Suppressor macrophage treated with lipopolysaccharide for 4 hours (primary cell): ENCODE measurements at places on chromosomes 7 and 10.

- DNase-seq = no peak
Measured at GRCh38 chr10:22464966-22465629, 119.8 kb downstream of the SPAG6 start.

- DNase-seq = no peak
Measured at GRCh38 chr10:97217299-97217698, 31.5 kb upstream of the SLIT1 start.

- no peak for DNase-seq
Measured at GRCh38 chr7:2154121-2154520, 78.6 kb downstream of the MAD1L1 start.

GRCh38 chr7:80885757-80886156 is 33.1 kb downstream of the SEMA3C start:
- no peak for DNase-seq

GRCh38 chr10:52961323-52961722 is 188.7 kb upstream of the MBL2 start:
- DNase-seq = no peak

GRCh38 chr10:105679781-105680180 is 1038.7 kb downstream of the SORCS3 start:
- DNase-seq = no peak

- DNase-seq = no peak
Measured at GRCh38 chr7:92714280-92714679, 122.1 kb downstream of the CDK6 start.

GRCh38 chr7:108063520-108063933 is 60.6 kb upstream of the LAMB1 start:
- DNase-seq = peak; percentile 4

DNA sequence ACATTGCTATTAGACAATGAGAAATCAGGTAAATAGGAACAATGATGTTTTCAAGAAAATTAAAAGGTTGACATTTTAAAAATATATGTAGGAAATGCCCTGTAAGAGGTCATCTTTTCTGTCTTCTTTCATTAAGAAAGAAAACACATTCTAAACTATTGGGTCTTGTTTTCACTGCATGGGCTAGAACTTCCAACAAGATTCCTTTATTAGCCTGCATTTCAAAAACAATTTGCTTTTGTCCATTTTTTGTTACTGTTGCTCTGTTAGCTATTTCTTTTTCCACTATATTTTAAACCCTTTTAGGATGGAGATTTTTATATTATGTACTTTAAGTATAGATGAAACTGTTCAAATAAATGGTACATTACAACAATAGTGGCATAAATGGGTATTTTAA is 9.2 kb downstream of the REEP3 start:
- no peak for DNase-seq

DNA sequence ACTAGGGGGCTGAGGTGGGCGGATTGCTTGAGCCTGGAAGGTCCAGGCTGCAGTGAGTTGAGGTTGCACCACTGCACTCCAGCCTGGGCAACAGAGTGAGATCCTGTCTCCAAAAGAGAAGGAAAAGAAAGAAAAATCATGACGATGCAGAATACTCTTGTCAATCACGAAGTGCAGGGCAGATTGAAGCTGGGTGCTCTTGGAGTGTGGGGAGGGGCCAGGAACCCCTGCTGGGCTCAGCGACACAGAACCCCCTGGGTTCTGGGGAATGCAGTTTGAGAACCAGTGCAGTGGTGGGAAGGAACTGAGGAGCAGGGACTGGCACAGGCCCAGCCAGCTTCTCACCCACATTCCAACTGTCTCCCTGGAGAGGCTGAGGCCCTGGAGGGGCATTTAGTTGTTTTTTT is 10.8 kb upstream of the INTS1 start:
- DNase-seq = no peak

DNA sequence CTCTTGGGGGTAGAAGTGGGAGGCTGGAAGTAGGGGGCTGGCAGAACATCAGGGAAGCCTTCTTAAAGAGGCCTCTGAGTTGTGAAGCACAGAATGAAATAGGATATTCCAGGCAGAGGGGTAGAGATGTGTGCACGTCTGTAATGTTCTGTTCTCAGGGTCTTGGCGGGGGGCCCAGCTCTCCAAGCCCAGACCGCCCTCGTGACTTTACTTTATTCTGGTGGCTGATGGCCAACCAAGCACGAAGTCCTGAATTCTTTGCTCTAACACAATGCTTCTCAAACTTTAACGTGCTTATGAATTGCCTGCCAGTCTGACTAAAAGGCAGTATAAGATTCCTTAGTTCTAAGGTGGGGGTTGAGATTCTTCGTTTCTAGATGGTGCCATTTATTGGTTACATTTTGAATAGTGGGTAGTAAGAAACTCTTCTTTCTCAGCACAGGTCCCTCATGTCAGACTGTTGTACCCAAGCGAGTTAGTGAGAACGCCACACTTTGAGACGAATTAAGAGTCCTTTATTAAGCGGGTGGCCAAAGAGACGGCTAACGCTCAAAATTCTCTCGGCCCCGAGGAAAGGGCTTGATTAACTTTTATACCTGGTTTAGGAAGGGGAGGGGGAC is 8.2 kb downstream of the PRXL2A start:
- no peak for DNase-seq

DNA sequence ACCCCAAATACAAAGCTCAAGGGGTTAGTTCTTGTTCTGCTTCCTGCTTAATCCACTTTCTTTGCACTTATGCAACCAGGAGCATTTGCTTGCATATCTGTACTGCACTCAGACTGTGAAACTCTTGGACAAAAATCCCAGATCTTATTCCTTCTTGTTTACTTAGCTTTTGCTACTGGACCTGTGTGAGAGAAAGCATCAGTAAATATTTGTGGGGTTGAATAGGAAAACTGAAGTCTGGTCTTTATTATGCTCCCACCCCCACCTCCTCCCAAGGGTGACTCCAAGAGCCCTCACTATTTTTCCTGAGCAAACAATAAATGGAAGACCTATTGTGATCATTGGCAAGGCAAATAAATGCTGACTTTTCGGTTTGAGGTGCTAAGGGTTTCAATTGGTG is 57.1 kb upstream of the VSTM2A start:
- DNase-seq = no peak

DNA sequence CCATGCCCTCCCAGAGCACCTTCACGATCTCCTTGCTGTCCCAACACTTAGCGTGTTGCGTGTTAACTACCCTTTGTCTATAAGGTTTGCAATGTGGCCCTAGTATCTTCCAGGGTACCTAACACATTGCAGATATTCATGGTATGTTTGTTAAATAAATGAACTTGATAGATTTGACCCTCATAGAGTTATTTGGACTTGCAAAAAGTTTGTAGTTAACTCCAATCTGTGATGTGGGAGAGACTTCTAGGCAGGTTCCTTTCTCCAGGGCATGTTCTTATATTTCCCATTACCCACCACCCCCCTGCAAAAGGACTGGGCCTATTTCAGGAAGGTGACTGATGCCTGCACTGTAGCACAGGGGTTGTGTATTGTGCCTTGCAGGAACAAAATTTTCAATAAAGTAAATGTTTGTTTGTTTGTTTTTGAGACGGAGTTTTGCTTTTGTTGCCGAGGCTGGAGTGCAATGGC is 612 bp downstream of the HILPDA start:
- DNase-seq = no peak

GRCh38 chr7:35537067-35538023 is 157.6 kb downstream of the HERPUD2 start:
- DNase-seq = peak; percentile 83

DNA sequence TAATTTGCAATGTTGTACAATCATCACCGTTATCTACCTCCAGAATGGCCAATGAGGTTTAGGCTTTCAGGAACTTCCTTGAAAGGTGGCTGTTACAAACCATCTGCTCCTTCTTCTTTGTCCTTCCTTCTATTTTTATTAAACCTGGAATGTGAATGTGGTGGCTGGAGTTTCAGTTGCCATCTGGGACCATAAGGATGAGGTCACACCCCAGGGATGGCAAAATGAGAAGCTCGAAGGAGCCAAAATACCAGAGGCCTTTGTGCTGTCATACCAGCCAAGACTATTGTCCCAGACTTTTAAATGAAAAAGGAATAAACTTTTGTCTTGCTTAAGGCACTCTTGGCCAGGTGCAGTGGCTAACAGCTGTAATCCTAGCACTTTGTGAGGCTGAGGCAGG is 30.9 kb upstream of the LMTK2 start:
- no peak for DNase-seq

DNA sequence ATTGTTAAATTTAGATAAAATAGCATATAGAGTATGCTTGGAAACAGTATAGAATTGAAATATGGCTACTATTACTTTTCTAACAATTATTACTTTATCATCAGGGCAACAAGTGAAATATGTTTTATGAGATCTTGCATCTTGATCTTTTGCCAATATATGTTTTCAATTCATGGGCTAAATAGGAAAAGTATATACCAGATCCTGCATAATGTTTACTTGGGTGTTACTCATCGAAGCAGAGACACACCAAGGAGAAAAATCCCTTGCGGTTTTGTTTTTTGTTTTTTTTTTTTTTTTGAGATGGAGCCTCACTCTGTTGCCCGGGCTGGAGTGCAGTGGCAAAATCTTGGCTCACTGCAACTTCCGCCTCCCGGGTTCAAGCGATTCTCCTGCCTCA is 541.4 kb downstream of the SUGCT start:
- DNase-seq = no peak

DNA sequence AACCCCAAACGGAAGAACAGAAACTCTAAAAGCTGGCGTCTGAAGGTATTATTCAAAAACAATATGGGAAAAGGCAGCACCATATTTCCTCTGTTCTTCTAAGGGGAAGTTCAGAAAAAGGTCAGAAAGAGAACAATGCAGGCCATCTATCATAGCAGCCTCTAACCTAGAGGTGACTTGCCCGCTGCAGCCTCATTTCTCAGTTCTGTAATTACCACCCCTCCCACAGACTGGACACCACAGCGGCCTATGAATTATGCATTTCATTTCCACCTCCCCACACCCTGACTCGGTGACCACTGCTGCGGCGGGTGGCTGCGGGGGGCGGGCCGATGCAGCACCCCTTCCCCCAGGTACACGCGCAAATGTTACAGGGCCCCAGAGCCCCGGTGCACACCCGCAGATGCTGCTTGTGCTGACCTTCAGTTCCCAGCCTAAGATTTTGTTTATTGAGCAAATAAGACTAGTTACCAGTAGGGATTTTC is 125.5 kb downstream of the CLEC2L start:
- peak; percentile 82 for DNase-seq

- no peak for DNase-seq
Measured at GRCh38 chr7:47546733-47547494, 35.0 kb downstream of the TNS3 start.

DNA sequence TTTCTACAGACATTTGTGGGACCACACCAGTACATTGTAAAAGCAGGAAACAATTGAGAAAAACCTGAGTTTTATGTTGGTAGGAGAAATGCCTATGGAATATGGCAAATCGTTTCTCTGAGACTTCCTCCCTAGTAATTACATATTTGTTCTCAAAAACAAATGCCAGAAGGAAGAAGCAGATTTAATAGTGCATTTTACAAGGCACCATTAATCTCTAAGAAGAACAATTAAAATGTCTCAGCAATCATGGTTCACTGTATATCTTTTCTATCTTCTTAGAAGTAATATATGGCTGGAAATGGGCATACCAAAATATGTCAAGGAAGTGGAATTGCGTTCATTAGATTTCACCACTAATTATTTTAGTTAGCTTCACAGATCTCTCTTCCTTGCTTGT is 13.3 kb downstream of the CAV1 start:
- no peak for DNase-seq

DNA sequence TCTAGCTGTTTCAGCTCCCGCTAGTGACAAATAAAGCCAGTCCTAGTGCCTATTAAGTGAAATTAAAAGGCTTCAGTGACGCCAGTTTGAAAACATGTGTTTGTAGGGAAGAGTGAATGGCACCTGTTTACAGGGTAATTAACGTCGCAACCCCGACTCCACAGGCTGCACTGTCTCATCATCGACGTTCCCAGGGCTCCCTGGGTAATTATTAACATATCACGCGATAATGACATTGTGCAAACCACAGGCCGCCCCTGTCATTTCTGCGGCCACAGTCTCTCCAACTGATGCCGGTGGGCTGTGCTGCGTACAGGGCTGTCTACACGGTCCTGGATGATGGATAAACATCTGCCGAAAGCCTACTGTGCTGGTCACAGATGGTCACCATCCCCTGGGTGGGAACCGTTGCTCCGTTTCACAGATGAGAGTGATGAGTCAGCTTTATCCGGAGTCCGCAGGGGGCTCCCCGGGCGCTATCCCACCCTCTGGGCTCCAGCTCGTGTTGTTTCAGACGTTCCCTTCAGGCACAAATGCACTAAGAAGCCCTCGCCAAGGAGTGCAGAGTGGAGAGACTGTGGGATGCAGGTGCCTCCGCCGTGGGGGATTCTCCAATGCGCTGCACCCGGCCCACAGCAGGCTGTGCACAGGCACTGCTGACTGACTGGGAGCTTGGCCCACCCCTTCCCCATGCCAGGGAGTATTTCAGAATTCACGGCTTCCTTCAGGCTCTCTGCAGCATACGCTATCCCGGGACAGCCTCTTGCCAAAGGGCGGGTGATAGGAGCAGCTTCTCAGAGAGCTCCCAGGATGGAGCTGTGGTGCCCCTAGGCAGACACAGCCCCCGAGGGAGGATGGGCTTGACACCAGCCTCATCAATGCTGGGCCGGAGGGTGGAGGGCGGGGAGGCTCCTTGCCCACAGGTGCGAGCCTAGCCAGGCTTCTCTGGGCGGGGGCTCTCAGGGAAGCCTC is 491.8 kb upstream of the FOXK1 start:
- no peak for DNase-seq

DNA sequence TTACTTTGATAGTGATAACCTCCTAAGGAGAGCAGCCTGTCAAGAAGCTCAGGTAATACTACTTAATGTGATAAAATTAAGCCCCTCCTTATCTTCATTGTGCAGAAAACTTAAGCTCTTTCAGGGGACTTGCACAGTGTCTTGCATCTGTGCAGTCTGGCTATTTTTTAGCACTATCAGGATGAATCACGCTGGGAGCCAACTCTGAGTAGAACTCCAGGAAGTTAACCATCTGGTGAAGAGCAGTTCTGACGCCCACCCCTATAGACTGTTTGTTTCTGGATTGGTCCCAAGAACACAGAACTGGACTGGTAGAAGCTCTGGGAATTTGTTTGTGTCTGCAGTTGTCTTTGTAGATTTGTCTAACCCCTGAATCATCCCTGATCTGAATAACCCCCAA is 41.9 kb downstream of the AGK start:
- no peak for DNase-seq

DNA sequence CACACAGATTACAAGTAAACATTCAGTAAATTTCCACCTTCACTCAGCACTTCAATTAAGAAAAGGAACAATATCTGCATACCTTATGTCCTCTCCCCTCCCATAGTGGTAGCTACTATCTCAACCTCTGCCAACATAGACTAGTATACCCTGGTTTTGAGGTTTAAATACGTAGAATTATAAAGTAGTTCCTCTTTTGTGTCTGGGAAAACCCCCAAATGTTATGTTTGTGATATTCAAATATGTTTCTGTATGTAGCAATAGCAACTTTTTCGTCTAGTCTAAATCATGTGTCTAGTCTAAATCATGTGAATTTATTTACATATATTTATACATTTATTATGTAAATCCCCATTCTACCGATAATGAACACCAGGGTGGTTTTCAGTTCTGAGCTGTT is 13.2 kb upstream of the CAMK2B start:
- peak; percentile 62 for DNase-seq
